ENCODE measurements at places on chromosomes 11 and 22.

DNA sequence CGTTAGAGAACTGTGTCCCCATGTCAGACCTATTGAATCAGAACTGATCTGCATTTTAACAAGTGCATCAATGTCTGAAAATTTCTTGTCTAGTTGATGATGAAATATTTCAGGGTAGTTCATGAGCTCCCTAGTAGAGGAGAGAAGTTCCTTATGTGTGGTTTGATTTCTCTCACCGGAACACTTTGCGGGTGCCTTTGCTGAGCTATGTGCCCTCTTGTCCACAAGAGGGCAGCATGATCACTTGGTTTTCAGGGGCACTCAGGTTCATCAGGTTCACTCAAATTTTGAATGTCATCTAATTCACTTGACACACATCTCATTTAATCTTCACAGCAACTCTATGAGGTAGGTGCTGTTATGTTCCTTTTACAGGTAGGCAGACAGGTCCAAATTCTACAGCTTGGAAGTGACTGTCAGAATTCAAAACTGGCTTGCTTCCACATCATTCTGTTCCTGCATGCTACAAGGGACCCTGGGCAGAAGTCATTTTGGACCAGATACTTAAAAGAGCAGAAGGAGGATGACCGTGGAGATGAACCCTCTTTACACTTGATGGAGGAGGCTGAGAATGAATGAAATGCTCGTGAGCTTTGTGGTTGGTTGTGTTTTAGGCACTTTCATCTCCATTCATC lies 55.6 kb downstream of the P4HA3 start:
- peak; percentile 64 for DNase-seq

- no peak for DNase-seq
These were observed 22.4 kb downstream of the ENDOD1 start for GRCh38 chr11:95111923-95112540.

DNA sequence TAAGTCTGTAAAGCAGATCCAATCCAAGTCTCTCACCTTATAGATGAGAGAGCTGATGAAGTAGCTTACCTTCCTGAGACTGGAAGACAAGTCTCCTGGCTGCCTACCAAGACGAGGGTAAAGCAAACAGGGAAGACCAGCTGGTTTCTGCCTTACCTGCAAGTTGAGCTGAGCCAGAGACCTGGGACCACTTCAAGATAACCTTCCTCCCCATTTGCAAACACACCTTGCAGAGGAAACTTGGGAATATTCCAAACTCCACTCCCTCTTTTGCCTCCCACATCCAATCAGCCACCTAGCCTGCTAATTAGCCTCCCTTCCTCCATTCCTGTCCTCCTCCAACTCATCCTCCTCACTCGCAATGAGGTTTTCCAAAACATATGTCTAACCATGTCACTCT lies 23.4 kb upstream of the ROBO3 start:
- no peak for DNase-seq

DNA sequence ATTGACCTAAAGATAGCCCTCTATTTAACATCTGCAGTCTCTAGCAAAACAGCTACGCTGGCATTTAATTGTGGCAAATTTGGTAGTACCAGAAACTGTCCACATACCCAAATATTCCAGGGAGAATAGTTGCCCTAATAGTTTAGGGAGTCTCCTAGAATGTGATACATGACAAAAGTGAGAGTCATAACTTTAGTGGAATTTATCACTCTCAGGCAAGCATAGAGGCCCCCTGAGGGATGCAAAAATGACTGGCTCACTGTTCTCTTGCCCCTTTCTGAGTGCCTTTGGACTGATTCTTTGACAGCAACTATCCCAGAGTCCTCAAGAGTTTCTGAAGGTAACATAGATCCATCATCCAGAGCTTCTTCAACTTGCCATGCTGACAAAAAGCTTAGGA lies 2.3 kb upstream of the OR51B4 start:
- no peak for DNase-seq

DNA sequence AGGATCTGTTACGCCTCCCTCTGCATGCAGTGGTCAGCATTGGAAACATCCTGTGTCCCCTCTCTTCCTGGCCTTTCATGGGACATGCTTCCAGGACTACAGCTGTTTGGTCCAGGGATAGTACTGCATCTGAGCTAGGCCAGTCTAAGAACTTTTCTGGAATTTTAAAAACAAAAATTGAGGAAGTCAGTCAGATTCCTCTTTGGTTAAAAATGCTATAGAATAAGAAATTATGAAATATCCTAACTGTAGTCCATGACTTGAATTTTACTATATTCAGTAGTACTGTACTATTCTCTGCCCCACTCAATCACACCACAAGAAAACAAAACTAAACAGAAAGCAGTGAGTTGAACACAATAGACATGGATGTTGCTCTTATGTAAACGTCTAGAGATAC lies 201.0 kb upstream of the CADM1 start:
- DNase-seq = no peak

DNA sequence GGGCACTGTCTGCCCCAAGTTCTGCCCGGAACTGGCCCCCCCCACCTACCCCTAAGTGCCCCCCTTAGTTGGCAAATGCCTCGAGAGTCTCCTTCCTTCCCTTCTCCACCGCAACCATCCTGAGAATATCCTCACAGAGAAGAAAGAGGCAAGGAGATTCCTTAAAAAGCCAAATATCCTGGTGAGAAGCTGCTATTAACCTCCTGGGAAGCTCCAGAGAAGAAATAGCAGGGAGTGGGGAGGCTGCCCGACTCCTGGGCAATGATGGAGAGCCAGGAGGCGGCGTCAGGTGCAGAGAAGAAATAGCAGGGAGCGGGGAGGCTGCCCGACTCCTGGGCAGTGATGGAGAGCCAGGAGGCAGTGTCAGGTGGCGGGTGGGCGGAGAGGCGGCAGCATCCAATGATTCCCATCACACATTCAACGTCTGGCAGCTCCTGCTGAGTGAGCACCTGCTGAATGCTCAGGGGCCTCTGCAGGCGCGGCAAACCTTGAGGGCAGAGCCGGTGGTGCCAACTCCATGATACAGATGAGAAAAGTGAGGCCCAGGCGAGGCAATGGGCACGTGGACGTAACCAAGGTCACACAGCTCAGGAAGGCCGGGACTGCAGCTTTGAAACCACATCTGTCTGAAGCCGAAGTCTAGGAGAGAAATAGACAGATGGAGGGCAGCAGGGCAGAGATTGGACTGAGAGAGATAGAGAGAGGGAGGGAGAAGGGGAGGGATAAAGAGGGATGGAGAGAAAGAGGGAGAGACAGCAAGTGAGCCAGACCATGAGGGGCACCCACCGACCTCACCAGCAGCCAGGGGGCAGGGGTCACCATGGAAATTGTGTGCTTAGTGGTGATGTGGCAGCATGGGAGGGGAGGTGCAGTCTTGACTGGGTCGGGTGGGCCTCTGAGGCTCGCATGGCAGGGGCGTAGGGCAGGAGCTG lies 58.3 kb downstream of the CYTH4 start:
- no peak for DNase-seq

DNA sequence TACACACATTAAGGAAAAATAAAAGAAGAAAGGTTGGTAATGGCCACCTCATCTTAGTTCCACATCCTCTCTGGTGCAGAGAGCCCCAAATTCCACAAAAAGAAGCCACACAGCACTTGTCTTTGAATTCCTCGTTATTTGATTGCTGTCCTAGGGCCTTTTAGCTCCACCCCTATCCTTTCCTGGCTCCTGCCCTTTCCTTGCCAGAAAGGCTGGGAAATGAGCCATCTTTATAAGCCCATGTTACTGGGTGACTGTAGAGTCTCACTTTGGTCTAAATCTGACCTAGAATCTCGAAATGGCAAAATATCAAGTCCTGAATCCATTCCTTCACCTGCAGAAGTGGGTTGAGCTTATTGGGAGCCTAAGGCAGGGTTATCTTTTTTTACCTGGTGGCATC lies 4.3 kb upstream of the TMEM132A start:
- no peak for DNase-seq

GRCh38 chr11:85603220-85603619 lies 23.9 kb downstream of the DLG2 start:
- DNase-seq = no peak

GRCh38 chr22:26835929-26836528 lies 178.6 kb downstream of the MIAT start:
- peak; percentile 39 for DNase-seq

GRCh38 chr11:60942970-60943565 lies 8.9 kb downstream of the SLC15A3 start:
- no peak for DNase-seq

GRCh38 chr11:131253142-131253655 lies 117.2 kb upstream of the NTM start:
- no peak for DNase-seq

GRCh38 chr22:28548406-28548805 lies 131.2 kb downstream of the TTC28 start:
- DNase-seq = no peak

DNA sequence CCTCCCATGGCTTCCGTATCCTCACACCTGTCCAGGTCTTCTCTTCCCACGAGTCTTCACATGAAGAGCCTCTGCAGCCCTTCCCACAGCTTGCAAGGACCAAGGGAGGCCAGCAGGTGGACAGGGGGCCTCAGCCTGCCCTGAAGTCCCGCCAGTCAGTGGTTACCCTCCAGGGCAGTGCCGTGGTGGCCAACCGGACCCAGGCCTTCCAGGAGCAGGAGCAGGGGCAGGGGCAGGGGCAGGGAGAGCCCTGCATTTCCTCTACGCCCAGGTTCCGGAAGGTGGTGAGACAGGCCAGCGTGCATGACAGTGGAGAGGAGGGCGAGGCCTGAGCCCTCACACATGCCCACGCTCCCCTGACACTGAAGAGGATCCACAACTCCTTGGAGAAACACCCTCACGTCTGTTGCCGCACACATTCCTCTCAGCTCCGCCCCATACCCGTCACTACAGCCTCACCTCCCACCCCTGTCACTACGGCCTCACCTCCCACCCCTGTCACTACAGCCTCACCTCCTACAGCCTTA lies 8.3 kb downstream of the SSH3 start:
- DNase-seq = peak; percentile 26

All from CD4-positive, alpha-beta T cell treated with Interleukin-21 for 1 hour (primary cell).